ENCODE measurements at places on chromosomes 16 and 17.

DNA sequence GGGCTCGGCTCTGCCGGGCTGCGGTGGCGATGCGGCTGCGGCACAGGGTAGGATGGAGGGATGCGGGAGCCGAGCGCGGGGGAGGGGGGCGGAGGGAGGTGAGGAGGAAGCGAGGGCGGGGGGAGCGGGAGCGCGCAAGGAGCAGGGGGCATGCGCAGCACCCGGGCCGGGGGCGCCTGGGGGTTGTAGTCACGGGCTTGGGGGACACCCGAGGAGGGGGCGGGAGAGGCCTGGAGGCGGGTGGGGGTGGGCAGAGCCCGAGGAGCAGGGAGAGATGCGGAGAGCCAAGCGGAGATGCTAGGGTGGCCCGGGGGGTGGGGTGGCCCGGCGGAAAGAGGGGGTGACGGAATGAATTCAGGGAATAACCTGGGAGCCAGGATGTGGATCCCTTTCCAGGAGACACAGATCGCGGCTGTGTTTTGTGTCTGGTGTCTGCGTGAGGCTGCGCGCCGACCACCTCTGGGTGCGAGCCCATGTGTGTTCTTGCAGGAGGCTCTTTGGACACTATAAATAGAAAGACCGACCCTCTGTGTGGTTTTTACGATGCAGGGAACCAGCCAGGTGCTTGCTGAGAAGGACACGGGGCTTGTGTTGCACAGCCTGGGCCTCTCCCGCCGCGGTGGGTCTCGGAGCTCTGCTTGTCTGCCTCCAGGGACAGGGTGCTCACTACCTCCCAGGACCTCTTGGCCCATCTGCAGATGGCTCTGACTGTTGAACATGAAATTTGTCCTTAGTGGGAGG, at the start of gene STX1B:
Gene STX1B, minus strand, starts transcription at position 54 of the 741 bp plus-strand sequence. CDS start 242 bp downstream, outside the sequence.
- peak; percentile 86 for DNase-seq

DNA sequence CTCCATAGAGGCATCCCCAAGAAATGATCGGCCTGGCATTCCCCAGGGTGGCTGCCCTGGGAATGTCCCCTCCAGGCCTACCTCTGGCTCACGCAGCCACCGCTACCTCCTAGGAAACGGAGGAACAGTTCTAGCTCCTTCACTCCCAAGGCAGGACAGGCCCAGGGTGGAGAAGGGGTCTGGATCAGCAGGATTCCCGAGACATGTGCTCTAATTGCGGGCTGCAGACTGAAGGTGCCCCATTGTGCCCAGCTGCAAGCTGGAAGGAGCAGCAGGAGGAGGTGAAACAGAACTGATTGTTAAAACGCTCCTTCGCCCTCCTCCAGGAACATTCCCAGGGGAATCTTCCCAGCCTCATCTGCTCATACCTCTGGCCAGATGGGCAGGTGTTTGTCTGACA, 40.8 kb downstream of the SCNN1G start:
- no peak for DNase-seq

GRCh38 chr16:22787466-22788192, 26.3 kb upstream of the HS3ST2 start:
- DNase-seq = peak; percentile 77

DNA sequence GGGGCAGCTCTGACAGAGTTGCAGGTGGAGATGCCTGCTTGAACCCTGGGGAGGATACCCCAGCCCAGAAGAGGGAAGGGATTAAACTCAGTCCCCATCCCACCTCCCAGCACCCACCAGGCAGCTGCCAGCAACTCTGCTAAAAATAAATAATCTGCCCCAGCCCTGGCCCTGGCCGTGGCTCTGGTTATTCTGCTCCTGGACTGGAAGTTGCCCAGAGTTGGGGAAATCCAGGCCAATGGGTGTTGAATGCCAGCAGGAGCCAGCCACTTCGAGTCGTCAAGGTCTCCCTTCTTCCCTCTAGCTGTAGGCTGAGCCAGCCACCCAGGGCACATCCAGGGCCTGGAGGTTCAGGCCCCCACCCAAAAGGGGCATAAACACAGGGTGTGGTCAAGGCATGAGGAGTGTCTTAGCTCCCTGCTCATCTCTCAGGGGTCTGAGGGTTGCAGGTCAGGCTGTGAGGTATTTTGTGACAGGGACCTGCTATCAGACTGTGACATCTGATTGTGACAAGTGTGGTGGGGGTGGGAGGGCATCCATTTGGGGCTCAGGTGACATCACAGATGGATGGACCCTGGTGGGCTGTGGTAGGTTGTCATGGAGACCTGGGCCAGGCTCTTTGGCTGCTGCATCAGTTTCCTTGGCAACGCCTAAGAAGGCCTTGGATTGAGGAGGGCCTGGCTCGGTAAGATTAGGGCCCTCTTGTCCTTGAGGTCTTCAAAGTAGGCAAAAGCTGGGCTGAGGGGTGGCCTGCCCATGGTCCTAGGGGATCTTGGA, 1.0 kb upstream of the RRAD start:
- no peak for DNase-seq

DNA sequence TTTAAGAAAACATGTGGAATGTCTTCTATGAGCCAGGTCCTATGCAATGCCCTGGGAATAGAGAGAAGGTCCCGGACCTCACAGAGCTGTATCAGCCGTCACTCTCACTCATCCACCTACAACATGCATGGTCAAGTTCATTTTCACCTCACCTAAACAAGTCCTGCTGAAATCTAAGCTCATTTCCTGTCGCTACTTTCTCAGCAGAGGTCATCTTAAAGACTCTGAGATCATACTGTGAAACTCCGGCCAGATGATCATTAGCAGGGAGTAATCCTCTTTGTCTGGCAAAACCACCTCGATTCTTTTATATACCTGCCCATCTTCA, 66.2 kb upstream of the LYRM9 start:
- DNase-seq = no peak

DNA sequence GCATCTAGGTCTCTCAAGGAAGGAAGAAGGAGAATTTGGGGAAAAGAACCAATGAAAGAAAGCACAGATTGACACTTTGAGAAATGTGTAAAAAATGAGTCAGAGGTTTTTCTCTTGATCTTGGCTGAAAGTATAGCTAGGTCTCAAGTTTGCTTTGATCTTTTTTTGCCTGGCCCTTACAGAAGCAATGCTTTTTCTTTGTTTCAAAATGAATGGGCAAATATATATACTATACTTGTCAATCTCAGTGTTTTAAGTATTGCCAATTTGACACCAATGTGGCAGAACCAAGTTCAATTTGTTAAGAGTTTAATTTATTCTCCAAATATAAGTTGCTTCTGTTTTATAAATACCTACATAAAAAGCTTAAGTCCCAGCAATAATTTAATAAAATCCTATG, 119.6 kb downstream of the PPM1E start:
- no peak for DNase-seq

DNA sequence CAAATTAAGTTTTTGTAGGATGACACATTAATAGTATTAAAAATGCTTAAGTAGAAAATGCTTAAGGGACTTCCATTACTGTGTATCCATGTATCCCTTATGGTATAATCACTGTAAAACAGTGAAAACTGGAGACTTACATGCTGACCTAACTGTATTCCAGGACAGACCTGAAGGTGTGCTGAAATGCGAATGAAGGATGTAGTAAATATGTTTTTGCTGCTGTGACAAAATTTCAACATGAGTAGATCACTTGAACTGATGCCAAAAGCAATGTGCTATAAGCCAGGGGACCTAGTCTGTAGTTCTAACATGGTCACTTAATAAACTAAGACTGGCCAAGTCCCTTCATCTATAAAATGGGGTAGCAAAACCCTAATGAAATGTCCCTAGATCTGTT, 142.0 kb upstream of the CORO6 start:
- no peak for DNase-seq

- no peak for DNase-seq
These were observed 8.3 kb upstream of the SNF8 start for GRCh38 chr17:48952904-48953303.

- DNase-seq = peak; percentile 59
These were observed 4.0 kb downstream of the BECN1 start for GRCh38 chr17:42819939-42820535.

DNA sequence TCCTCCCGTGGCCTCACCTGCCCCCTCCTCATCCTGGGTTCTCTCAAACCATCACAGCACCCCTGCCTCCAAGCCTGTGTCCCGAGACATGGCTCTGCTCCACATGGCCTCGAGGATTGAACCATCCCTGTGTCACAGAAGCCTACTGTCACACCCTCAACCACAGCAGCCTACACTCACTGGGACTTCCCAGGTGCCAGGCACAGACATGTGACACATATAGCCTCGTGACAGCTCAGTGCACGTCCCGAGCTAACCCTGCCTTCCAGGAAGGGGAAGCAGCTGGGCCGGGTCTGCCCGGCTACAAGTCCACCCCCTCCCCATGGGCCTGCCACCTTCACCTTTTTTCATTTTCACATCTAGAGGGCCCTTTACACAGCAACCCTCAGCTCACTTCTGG, 238.3 kb downstream of the CPPED1 start:
- DNase-seq = no peak

DNA sequence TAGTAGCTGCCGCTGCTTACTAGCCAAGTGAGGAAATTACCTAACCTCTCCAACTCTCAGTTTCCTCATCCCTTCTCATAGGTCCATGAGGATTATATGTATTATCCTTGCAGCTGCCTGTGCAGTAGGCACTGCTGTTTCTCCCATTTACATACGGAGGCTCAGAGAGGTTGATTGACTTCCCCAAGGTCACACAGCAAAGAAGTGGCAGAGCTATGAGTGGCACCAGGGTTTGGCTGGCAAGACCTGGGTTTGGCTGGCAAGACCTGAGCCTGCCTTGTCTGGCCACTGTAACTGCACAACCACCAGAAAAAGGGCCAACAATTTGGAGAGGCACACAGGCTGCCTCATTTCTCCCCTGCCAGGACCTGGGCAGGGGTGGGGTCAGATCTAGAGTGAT, 2.5 kb upstream of the NDRG4 start:
- DNase-seq = no peak

- DNase-seq = no peak
These were observed 608.3 kb upstream of the SALL1 start for GRCh38 chr16:51759329-51759728.

GRCh38 chr16:20939611-20940010, 39.0 kb downstream of the LYRM1 start:
- no peak for DNase-seq

- DNase-seq = no peak
These were observed 84.6 kb downstream of the NT5M start for GRCh38 chr17:17387498-17388362.

- DNase-seq = no peak
These were observed 48.7 kb downstream of the TMEM100 start for GRCh38 chr17:55673743-55674506.

- DNase-seq = no peak
These were observed 623 bp downstream of the MBTPS1 start for GRCh38 chr16:84115919-84116719.

DNA sequence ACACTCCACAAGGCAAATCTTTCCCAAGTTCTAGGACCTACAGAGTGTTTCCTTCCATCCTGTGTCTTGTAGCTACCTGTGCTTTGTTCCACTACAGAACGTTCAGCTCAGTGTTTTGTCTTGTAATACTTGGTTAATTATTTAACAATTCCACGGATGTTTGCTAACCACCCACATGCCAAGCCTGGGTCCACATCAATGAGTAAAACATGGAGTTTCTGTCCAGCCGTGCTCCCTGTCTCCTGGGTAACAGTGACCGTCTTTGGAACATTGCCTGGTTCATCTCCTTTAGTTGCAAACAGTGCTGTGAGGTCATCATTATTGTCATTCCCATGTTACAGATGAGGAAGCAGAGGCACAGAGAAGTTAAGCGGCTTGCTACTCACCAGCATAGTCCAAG, 41.3 kb downstream of the IRF8 start:
- no peak for DNase-seq

GRCh38 chr16:81782236-81782635, 3.1 kb downstream of the PLCG2 start:
- DNase-seq = no peak

DNA sequence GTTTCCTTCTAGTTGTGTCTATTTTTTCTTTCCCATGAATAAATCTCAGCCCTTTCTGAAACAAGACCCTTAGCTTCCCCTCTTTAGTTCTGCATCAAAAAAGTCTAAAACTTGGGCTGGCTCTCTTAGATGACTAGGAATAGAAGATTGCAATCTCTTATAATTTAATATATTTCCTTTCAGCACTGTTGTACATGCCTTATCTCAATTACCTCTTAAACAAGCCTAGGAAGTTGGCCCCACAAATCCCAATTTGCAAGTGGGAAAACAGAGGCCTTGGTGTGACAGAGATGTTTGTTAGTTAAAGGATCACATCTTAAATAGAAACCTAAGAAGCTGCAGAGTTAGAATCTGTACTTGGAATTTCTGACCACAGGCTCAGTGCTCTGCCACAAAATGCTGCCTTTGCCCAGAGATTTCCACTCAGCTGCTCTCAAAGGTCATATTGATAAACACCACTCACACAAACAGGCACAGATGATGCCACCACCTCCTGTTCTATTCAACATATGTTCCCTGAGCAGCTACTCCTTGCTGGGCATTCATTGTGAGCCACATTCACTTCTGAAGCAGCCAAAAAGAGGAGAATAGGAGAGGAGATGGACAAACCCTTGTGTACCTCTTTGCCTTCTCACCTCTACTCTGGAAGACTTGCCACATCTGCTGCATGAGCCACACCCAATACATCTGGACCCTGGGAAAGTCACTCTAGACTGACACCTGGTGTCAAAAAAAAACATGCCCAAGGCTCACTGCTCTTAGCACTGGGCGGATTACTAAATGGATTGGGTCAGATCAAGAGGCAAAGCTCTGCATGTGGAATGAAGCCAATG, 5.5 kb downstream of the CCDC182 start:
- no peak for DNase-seq

DNA sequence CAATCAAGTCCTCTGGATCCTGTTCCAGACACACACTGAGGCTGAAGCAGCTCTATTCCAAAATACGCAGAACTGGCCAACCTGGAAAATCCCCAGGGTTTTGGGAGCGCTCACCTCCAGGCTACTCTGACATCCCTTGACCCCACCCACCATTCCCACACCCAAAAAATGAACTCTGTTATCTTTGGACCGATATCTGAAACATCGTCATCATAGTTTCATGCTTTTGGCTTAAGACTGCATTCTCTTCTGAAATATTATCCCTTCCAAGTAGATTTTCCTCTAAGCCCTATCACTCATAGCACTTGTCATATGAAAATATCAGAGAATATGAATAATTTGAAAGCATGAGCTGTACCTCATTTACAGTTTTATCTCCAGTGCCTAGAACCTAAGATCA, 34.7 kb downstream of the VAT1L start:
- DNase-seq = no peak

GRCh38 chr16:4303973-4304372, 11.9 kb upstream of the GLIS2 start:
- DNase-seq = no peak

DNA sequence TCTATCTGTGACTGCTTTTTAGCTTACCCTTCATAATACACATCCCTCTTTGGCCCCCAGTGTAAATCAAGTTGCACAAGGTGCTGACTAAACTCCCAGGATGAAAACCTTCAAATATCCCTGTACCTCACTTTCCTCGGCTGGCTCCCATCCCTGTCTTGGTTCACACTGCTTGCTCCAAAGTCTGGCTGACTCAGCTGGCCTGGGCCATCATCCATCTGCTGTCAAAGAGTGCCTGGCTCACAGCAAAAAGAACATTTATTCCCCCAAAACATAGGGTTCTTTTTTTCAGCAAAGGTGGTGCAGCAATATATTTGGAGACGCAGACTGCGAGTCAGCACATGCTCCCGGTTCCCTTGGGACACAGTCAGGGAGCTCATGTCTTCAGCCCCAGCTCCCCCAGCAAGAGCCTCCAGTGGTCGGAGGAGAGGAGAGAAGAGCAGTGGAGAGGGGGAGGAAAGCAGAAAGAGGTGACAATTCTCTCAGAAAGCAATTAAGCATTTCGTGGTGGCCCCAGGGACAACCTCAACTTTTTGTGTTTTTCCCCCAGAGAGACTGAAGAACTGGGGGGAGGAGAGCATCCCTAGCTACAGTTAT, 26.1 kb downstream of the GPR142 start:
- DNase-seq = no peak

Data from GM03348 (cell line).